ENCODE measurements at places on chromosomes 12 and 14.

GRCh38 chr12:92756898-92757596 lies 54.3 kb downstream of the PLEKHG7 start:
- no peak for DNase-seq

GRCh38 chr12:71060426-71060825 lies 97.4 kb downstream of the TSPAN8 start:
- DNase-seq, result no peak

DNA sequence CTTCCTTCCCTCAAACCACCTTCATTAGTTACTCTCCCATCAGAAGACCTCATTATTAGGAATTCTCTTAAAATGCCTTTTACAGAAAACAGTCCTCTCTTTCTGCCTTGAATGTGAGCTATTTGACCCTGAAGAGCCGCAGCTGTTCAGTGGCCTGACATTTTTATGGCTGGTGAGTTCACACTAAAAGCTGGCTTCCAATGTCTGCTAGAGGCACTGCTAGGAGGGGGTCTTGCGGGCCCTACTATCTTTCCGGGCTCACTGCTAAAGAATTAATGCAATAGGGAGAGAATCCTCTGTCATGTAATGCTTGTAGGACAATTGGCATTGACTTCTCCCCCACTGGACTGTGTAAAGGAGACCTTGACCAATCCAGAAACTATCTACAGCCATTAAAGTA lies 87.7 kb downstream of the GPR135 start:
- no peak for DNase-seq

- no peak for DNase-seq
Observed at GRCh38 chr12:109199324-109199723, 82.9 kb downstream of the ACACB start.
